ENCODE measurements at places on chromosomes 7 and 10. TPM values are rescaled to one million over a fixed set of nuclear protein-coding genes. Genes with fewer than 3 reads are reported as not detected.

DNA sequence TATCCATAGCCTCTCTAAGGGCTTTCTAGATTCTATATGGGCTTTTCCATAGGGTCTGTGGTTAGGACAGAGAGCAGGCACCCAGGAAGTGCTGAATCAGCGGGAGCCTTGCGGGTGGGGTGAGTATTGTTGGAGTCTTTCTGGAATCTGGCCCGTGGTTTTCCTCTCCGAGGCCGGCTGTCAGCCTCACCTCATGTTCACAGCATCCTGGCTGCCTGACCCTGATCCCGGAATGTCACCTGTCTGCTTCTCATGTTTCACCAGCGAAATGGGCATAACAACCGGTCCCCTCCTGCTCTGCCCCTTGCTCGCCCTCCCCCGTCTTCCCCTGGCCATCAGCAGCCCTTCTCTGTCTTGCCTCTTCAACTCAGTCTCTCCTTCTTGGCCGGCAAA lies 36.5 kb downstream of the DDIT4 start:
- DNase-seq: peak; percentile 50

DNA sequence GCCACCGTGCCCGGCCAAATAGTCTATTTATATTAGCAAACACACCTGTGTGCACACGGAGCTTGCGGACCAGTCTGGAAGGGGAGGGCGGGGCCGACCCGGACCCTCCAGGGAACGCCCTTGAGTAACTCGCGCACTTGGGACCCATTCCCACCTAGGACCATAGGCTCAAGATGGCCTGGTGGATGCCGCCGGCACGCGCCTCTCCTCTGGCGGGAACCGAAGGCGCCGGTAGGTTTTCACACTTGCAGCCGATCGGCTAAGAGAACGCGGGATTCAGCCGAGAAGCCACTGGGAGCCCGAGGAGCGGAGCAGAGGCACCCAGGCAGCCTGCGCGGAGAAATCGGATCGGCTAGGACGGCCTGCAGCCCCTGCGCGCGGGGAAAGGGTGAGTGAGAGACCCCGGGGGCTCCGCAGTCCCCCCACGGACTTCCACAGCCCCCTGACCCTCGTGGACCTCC lies 18.9 kb downstream of the IFT22 start:
- no peak for DNase-seq

Gene OR2A1
- total RNA-seq: not detected

Gene RELN
- total RNA-seq: 0.43 TPM

Gene IKZF1
- total RNA-seq: 2.0 TPM
